ENCODE measurements at places on chromosomes 6 and 20. TPM values are rescaled to one million over a fixed set of nuclear protein-coding genes. Genes with fewer than 3 reads are reported as not detected.

DNA sequence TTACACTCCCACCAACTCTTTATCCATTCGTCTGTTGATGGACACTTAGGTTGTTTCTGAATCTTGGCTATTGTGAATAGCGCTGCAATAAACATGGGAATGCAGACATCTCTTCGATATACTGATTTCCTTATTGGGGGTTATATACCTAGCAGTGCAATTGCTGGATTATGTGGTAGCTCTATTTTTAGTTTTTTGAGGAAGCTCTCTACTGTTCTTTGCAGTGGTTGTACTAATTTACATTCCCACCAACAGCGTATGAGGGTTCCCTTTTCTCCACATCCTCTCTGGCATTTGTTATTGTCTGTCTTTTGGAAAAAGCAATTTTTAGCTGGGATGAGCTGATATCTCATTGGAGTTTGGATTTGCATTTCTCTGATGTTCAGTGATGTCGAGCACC lies 4.6 kb upstream of the PFDN4 start:
- DNase-seq = no peak

GRCh38 chr6:16982807-16983206 lies 119.0 kb upstream of the STMND1 start:
- no peak for DNase-seq

GRCh38 chr20:59775687-59776055 lies 157.8 kb downstream of the SYCP2 start:
- no peak for DNase-seq

GRCh38 chr20:34922654-34923381 lies 32.8 kb downstream of the GSS start:
- DNase-seq = peak; percentile 67

RUNX2 gene
- total RNA-seq = not detected

BMP5 gene
- total RNA-seq = not detected

CYP39A1 gene
- total RNA-seq = 0.60 TPM

Data from lung microvascular endothelial cell (primary cell).